ENCODE measurements at places on chromosomes 13 and 19.

DNA sequence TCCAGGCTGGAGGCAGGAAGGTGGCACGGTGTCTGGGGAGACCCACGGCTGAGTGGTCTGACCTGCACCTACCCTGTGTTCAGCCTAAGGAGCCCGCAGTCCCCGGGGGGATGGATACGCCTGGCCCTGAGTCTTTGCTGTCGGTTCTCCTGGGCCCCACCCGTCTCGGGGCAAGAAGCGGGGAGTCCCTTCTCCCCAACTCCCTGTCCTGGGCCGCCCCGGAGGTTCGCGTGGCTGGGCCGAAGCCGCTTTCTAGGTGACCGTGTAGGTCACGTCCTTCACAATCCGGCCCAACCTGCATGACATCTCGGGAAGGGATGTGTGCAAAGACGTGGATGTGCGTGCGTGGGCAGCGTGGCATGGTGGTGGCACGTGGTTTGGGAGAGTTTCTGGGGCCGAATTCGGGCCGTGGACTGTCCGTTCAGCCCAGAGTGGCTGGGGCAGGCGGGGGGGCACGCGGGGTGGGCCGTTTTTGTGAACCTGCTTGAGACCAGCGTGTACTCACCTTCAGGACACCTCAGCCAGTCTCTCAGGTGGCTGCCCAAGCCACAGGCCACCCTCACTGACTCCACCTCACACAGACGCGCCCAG is 103.3 kb downstream of the PTPRS start:
- no peak for DNase-seq

GRCh38 chr13:41148419-41149283 is 16.0 kb upstream of the KBTBD6 start:
- DNase-seq = no peak

DNA sequence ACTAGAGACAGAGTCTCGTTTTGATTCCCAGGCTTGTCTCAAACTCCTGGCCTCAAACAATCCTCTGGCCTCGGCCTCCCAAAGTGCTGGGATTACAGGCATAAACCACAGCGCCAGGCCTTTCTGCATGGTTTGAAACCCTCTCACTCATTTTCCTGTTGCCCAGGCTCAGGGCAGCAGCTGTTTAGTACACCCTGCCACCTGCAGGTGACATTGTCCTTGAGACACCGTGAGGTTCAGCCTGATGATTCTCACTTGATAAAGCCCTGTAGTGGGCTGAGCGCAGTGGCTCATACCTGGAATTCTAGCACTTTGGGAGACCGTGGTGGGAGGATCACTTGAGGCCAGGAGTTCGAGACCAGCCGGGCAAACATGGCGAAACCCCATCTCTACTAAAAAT is 12.5 kb downstream of the IL12RB1 start:
- no peak for DNase-seq

DNA sequence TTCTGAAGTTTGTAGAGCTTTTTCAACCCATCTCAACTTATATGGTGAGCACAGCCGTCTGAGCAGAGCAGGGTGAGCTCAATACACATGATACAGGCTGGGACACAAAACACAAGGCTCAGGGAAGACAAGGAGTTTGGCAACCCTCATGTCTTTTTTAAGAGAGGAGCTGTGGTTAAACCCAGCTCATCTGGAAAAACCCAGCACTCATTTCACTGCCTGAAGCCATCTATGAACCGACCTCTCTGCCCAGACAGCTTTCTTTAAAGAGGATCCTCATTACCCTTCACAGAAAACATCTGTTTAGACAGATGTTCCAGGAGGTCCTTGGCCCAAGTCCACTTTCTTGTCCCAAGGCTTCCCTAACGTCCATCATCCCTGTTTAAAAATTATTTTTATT is 170.0 kb upstream of the TSHZ3 start:
- no peak for DNase-seq

GRCh38 chr13:94366677-94367076 is 112.8 kb downstream of the DCT start:
- DNase-seq = no peak

DNA sequence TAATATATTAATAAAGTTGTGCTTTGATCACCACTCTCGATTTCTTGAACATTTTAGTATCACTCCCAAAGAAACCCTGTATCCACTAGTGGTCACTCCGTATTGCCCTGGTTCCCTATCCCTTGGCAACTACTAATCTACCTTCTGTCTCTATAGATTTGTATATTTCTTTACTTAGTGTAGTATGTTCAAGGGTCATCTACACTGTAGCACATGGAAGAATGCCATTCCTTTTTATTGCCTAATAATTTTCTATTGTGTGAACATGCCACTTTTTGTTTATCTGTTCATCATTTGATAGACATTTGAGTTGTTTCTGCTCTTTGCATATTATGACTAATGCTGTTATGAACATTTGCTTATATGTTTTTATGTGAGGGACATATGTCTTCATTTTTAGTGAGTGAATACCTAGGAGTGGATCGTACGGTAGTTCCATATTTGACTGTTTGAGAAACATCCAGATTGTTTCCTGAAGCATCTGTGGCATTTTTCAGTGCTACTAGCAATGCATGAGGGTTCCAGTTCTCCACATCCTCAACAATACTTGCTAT is 254.0 kb downstream of the GPC6 start:
- no peak for DNase-seq

DNA sequence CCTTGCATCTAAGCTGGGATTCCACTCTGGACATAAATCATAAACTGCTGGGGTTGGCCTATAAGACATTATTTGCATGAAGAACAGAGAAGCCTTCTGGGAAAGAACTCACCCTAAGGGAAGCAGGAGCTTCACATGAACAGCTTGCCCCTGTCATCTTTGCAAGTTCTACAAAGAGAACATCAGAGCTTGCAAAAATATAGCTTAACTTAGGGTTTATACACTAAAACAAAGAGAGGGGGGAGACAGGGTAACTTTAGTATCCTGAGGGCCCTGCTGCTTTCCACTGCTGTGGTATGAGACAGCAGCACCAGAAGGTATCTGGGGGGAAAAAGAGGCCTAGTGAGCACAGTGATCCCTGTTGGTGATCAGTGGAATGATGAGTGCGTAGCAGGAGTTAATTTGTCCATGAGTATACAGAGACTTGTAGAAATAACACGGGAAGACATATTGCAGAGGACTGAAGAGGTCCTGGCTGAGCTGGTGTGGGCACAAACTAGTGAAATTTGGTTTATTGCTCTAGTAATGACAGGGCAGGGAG is 116.1 kb upstream of the TSC22D1 start:
- DNase-seq = no peak

GRCh38 chr19:37519890-37520289 is 13.2 kb downstream of the ZNF793 start:
- DNase-seq = no peak

DNA sequence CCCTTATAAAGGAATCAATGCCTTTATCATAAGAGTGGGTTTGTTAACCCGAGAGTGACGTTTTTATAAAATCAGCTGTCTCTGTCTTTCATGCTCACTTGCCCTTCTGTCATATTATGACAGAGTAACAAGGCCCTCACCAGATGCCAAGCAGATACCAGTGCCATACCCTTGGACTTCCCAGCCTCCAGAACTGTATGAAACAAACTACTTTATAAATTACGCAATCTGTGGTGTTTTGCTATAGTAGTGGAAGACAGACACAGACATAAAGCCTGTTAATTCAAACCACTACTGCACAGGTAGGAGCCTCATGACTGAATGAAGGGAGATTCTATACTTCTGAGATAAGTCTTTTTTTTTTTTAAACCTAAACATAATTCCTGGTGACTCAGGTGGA is 4.6 kb downstream of the VN1R1 start:
- DNase-seq = no peak

GRCh38 chr13:47572375-47572774 is 428.7 kb downstream of the SUCLA2 start:
- DNase-seq = no peak

GRCh38 chr13:73449252-73449651 is 390.4 kb downstream of the KLF5 start:
- DNase-seq = no peak

DNA sequence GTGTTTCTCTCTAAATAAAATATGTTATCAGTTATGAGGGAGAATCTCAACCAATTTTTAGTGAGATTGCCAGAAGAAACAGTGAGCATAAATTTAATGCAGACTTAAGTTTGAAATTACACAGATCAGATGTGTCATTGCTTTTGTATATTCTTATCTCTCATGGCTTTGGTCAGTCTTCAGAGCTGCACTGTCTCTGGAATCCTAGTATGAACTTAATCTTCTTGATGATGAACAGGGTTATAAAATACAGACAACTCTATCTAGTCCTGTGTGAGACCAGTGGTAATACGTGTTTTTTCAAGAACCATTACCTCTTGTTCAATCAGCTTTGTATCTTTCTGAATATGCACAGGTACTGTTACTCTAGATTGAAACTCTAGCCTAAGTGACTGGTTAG is 528.0 kb downstream of the DACH1 start:
- DNase-seq = no peak

GRCh38 chr13:30983431-30983830 is 51.0 kb downstream of the TEX26 start:
- no peak for DNase-seq

GRCh38 chr13:38496917-38497316 is 147.3 kb downstream of the UFM1 start:
- DNase-seq = no peak

DNA sequence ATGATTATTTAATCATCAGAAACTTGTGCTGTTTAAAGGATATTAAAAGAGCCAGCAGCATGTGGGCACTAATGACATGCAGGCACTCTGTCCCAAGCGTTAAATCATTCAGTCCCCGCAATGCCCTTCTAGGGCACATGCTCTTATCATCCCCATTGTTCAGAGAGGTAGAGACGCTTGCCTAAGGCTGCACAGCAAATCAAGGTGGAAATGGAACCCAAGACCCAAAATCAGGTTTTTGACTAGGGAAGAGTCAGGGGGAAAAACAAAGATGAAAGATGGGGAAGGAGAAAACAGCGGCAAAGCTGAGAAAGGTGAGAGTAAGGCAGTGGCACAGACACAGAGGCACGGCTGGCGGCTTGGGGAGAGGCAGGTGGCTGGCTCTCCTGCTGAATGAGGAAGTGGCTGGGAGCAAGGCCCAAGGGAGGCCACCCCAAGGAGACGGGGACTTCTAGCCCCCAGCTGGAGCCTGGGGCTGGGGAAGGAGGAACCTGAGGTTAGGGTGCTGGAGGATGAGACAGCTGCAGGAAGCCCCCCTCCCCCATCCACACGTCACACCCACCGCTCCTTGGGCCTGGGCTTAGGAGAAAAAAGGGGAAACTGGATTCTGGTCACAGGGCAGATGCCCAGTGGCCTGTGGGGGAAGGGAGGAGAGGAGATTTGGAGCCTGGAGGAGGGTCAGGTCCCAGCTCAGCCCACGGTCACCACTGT is 1.0 kb upstream of the TYROBP start:
- no peak for DNase-seq

GRCh38 chr19:18601875-18602274 is 4.7 kb downstream of the CRLF1 start:
- DNase-seq = no peak

- no peak for DNase-seq
These were observed 10.1 kb downstream of the KASH5 start for GRCh38 chr19:49398001-49398615.

DNA sequence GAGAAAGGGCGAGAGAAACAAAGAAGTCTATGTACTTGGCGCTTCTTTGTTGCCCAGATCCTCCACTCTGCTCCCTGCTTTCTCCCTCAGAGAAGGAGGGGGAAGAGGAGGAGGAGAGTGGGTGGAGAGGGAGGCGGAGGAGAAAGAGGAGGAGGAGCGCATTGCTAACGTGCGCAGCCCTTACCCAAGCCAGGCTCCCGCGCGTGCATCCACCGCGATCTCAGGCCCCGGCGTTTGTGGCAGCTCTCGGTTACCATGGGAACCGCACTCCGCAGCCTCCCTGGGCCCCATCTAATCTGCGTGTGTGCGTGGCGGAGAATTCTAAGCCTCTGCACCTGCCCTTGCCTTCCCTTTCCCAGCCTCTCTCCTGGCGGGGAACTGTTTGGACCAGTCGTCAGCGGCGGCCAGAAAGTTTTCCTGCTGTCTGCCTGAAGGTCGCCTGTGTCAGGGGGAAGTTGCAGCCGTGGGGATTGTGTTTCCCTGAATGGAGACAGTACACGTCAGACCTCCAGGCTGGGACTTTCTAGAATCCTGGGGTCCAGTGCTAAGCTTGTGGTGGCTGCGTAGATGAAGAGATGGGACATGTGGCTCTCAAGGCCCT is at the start of gene ERICH6B:
TSS of gene ERICH6B (minus strand) at position 239 of the 601 bp plus-strand sequence. CDS start 18,734 bp downstream, outside the sequence.
- DNase-seq = peak; percentile 58

DNA sequence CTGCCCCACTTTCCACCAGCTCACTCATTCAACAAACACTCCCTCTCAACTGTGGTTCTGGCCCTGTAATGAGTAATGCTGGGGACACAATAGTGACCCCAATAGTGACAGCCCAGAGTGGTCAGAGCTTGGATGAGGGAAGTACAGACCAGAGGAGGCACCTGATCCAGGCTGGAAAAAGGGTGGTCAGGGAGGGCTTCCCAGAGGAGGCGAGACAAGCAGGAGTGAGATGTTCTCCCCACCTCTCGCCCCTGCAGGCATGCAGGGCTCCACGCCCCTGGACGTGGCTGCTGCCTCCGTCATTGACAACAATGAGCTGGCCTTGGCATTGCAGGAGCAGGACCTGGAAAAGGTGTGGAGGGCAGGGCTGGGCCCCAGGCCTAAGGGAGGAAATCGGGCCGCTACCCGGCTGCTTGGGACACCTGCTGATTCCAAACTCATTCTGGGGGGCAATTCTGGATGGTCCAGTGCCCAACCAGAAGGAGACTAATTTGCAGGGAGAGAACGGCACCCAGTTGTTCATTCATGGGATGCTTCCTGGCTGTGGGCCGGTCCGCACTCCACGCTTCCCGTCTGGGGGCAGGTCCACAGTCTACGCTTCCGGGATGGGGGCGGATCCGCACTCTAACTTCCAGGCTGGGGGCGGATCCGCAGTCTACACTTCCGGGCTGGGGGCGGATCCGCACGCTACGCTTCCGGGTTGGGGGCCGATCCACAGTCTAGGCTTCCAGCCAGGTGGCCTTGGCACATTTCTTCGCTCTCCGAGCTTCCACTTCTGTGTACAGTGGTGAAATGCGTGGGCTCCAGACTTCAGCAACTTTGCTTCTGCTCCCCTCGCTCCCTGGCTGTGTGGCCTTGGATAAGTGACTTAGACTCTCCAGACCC is 63.4 kb downstream of the RYR1 start:
- DNase-seq = no peak

GRCh38 chr13:33004511-33004910 is 11.7 kb upstream of the KL start:
- DNase-seq = no peak

DNA sequence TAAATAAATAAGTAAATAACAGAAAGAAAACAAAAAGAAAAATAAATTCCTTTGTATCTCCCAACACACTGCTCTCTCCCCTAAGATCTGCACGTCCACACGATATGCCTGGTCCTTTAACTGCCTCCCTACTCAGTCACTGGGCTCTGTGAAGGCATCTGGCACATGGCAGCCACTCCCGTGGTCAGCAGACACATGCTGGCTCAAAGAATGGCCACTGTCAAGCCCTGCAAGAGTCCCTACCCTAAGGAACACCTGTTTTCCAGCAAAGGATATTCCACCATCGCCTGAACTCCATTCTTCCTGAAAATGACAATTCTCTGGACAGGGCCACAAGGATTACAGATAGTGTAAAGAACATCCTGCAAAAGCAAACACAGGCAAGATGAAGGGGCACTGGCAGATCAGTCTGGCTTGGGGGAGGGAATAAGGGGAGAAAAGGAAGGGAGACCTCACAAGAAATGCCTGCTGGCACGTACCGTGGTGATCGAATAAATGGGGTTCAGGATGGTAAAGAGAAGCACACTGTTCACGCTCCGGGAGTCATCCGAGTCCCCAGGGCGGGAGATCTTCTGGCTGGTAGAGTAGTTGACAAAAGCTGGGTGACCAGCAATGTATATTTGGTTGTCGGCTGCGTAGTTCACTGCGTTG is 4.3 kb downstream of the HNRNPL start:
- no peak for DNase-seq

- no peak for DNase-seq
These were observed 1.7 kb downstream of the PCDH8 start for GRCh38 chr13:52846567-52847321.
